ENCODE measurements at places on chromosomes 3 and 15.
A peak's percentile ranks its signal among the peaks of the same experiment; 100 is the strongest.

DNA sequence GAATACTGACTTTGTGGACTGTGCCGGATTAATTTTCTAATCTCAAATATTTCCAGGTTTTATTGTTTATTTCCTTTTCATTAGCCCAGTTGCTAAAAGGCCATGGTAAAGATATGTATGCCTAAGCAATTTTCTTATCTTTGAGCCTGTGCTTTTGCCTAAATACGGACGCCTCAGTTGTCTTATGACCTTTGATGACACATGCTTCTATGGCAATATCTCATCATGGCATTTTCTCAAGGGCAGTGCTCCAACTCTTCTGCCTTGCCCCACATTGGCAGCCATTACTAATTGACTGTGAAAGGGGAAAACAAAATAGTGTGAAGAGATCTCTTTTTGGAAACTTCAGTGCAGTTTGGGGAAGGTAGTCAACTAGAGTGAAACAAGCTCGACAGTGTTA is 809.6 kb upstream of the NR2F2 start:
- no peak for DNase-seq

- no peak for DNase-seq
Measured at GRCh38 chr3:82676356-82677026, 915.0 kb upstream of the GBE1 start.

DNA sequence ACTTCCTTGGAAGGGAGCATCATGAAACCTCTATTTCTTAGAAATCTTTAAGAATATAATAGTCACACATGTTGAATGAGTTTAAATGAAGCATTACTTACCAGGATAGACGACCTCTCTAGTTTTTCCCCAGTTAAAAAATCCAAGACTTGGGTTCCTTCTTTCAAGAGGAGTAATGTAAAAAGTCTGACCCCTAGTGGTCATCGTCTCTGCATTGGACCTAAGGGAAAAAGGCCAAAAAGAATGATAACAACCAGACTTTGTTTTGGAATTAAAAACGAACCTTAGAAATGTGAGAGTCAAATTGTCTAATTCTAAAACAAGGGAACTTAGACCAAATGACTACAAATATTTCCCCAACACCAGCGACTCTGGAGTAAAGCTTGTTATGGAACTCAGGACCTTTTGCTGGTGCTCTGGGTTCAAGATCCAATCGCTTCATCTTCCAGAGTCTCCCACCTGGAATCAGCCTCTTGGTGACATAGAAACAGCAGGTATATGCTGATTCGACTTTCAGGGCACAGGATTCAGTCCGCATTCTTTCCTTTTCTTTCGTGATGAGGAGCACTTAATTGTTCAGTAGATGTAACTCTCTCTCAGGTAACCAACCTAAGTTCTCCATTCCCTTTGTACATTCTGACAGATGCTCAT is 214.8 kb upstream of the TPRG1 start:
- DNase-seq, result peak; percentile 83

DNA sequence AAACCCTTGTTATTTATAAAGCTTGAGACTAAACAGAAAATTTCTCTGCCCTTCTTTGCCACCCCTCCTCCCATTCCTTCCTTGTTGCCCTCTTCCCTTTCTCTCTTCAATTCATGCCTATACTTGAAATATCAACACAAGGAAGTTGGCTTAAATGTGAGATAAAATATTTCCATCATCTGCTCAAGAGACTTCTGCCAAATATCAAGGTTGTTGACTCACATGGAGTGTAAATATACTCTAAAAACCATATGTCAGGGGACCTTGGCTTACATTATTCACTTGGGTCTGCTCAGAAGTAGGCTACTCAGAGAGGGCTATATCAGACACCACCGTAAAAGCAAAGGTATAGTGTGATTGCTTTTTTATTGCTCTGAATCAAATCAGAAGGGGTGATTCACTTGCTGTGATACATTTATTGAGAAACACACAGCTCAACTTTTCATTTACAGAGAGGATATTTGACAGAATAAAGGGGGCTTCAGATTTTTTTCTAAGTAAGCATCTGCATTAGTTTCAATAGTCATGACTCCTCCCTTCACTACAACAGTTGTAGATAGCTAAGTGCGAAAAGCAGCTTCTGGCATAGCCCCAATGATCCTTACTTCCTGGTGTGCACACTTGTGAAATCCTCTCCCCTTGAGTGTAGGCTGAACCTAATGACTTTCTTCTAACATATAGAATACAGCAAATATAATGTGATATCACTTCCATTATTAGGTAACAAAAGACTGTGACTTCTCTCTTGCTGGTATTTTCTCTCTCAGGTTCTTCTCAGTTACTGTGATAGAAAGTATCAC is 386.2 kb downstream of the EFHB start:
- DNase-seq, result no peak

DNA sequence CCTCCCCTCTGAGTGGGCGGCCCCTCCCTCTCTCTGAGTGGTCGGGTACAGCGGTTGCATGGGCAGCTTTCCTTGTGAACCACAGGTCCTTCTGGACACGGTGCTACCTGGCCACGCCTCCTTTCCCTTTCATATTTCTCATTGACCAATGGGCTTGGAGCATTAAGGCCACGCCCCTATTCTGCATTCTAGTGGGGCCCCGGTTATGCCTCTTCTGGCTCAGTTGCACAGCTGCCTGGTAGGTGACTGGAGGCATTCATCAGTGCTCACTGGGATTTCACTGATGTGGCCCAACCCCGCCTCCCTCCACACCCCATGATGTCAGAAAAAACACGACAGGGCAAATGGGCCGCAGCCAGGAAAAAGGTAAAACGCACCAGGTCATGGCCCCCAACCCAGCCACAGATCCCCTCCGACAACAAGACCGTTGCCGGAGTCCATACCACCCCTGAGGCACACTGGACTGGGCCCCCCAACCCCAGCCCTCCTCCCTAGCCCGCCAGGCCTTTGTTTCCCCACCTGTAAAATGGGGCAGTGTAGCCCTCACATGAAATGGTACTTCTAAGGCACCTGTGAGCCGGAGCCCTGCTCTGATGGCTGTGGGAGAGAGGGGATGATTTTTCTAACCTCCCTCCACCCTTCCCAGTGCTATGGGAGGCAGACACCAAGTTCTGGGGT is 26.3 kb downstream of the NGRN start:
- no peak for DNase-seq

GRCh38 chr15:33959844-33960548 is 8.3 kb upstream of the CHRM5 start:
- DNase-seq, result no peak

DNA sequence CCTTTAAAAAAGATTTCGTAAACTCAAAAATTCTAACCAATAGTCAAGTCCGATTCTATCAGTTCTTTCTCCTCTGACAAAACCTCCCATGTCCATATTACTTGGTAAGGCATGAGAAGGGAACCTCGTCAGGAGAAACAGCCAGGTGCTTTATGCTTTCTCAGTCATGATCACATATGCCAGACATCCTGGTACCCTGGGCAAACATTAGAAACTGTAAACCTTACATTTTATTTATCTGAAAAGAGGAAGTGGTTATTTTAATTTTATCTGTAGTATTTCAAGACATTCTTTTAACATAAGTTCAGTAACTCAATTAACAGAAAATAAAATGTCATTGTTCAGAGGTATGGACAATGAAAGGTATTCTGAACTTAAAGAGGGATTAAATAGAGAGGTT is 474.8 kb upstream of the GBE1 start:
- DNase-seq, result no peak

GRCh38 chr3:161766331-161766730 is 269.7 kb downstream of the OTOL1 start:
- no peak for DNase-seq

DNA sequence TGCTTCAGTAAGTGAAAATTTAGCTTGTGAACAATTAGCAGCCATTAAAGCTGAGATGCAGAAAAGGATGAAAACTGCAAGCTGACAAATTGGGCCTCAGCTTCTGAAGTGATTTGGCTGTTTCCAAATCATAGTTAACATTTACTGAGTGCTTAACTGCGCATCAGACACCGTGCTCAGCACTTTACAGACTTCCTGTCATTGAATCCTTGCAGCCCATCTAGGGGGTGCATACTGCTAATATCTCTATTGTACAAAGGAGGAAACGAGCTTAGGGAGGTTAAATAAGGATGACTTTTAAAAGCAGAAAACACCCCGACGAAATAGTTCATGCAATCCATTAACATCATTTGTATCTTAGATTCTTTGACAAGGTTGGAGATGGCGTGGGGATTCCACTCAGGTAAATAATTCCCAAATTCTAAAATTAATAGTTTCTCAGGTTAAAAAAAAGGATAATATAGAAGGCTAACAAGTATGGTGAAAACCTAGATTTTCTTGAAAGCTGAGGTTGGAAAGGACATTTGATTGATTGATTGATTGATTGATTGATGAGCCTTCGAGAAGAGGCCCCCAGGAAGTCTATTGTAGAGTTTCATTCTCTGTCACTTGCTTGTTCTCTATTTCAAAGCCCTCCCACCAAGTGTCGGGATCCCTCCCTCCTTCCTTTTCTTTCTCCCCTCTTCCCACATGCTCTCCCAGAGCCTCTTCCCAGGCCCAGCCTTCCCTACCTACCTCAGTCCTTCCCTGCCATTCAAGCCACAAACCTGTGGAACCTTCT is 23.5 kb upstream of the EPHB3 start:
- no peak for DNase-seq

DNA sequence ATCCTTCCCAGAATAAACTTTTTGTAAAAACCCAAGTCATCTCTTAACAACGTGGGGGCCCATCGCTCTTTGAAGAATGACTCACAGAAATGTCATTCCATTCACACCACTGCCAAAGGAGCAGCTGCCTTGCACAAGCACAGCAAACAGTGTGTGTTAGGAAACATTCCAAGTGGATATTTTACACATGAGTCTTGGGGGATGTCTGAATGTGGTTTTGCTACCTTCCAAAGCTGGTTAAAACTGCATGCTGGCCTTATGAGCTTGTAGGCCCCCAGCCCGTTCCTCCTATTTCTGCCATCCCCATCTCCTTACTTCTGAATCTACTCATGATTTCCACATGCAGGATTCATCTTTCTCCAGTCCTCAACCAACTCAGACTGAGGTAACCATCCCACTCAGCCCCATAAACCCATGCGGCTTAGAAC is 130.8 kb downstream of the CPNE4 start:
- DNase-seq, result peak; percentile 42

- no peak for DNase-seq
Measured at GRCh38 chr3:41430391-41430790, 231.1 kb downstream of the CTNNB1 start.

DNA sequence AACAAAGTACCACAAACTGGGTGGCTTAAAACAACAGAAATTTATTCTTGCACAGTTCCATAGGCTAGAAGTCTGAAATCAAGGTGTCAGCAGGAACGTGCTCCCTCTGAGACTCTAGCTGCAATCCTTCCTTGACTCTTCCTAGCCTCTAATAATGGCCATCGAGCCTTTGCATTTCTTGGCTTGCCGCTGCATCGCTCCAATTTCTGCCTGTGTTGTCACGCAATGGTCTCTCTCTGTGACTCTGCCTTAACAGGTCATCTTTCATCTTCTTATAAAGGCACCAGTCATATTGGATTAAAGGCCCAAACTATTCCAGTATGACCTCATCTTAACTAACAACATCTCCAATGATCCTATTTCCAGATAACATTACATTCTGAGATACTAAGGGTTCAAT is 61.0 kb upstream of the FNDC3B start:
- DNase-seq, result no peak

- peak; percentile 68 for DNase-seq
Measured at GRCh38 chr15:76206325-76206976, 104.8 kb downstream of the ETFA start.

GRCh38 chr3:123186695-123187094 is 15.0 kb upstream of the SEC22A start:
- no peak for DNase-seq

GRCh38 chr3:46097691-46098241 is 70.5 kb upstream of the XCR1 start:
- DNase-seq, result no peak

DNA sequence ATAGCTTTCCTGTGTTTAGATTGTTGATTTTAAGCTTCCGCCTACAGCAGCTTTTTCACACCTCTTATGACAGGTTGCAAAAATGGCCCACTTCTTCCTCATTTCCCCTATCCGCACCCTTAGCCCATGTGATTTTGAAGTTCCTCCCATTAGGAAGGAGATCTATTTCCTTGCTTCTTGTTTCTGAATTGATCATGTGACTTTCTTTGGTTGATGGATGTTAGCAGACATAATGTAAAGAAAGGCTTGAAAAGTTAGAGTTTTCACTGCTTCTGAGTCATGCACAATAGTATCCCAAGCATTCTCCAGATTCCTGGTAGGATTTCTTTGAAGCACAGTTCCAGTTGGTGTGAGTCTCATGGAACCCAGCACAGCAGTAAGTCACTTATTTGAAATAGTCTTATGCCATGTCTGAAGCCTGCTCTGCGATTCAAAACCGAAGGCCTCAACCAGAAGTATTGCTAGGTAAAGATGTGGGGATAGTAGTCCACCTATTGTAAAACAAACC is 76.6 kb downstream of the EDEM1 start:
- no peak for DNase-seq

GRCh38 chr15:76577879-76578512 is 241.4 kb downstream of the ISL2 start:
- DNase-seq, result no peak

- DNase-seq, result no peak
Measured at GRCh38 chr15:40358471-40359353, 693 bp downstream of the DISP2 start.

GRCh38 chr3:96863129-96863740 is 48.8 kb downstream of the EPHA6 start:
- peak; percentile 72 for DNase-seq

DNA sequence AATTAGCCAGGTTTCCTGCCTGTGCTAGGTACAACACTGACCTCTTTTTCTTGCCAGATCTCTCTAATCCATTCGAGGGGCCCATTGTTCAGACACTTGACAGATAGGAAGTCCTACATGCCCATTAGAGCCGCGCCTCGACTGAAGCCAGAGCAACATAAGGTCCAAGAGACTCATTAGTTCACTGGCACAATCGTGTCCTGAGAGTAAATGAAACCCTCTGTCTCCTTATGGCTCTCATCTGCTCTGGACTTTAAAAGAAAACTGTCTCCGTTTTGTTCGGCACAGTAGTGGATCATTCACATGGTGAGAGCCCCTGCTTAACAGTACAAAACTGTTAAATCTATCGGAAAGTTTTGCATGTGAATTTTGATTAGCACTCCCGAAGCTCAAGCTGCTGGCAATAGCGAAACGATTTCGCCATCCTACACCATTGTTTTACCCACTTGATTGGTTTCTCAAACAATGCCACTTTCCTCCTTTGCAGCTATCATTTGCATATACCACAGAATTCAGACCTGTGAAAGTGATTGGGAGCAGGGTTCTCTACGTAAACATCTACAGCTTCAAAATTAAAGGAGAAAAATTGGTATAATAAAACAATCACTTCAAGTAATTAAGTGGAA is 19.0 kb upstream of the C15orf61 start:
- DNase-seq, result no peak

- DNase-seq, result no peak
Measured at GRCh38 chr3:15331606-15332404, 581 bp downstream of the SH3BP5 start.
